PC-3 (cell line): ENCODE measurements at places on chromosomes 6 and 20.
A peak's percentile ranks its signal among the peaks of the same experiment; 100 is the strongest.

GRCh38 chr6:140003217-140003616, 628.8 kb upstream of the CITED2 start:
- DNase-seq, result no peak

DNA sequence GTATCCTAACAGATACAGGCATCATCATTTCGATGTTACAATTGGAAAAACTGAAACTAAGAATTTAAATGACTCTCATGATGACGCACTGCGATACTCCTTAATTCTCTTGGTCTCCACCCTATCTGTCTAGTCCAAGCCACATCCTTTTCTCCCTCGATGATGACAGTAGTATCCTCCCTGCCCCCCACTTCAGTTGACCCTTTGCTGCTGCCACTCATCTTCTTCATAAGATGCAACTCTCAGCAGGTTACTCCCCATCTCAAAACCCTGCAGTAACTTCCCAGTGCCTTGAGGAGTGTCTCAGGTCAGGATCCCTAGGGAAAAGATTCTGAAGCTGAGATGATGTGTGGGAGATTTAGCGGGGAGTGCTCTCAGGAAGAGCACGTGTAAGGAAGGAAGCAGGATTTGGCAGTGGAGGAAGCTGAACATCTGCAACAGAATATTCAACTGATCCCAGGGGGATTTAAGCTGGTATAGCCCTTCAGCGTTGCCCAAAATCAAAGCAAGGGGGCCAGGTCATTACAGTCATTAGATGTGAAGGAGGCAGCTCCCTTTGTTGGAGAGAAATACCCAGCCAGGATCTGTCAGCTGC, 16.1 kb downstream of the JPH2 start:
- no peak for DNase-seq

- no peak for DNase-seq
These were observed 730 bp downstream of the INSM1 start for GRCh38 chr20:20368418-20369249.

DNA sequence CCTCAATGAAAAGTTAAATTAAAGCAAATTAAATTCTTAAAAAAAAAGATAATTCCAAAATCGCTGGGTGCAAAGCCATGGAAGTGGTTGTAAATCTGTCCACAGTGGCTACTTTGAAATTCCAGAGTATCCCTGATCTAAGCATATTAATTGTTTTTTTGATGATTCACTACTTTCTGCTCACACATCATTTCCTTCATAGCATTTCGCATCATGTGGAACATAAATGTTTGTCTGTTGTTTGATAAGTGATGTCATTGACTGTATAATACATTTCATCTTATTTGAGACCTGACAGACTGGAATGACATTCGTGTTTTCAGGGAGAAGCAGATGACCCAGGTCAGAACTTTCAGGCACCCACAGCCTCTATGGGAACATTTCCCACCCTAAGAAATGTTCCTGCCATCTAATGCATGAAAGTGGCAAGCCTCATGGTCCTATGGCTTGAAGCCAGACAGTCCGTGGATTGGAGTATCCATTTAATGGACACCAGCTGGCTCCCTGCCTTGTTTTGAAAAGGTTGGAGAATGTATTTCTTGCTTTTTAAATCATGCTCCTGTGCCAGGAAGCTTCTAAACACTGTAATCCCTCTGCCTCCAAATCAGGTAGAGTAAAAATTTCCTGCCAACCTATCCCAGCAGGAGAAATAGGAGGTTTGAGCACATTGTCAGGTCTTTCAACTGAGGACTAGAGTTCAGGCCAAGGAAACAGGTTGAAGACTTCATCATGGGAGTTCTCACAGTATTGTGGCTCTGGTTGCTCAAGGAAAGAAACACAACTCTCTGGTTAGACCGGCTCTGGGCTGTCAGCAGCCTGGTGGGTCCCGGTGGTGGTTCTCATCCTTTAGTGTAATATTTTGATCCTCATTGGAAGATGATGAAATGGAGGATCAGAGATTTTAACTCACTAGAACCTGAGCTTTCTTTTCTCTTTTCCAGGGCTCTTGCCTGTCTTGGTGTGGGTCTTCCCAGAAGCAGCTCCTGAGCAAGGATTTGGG, 157.9 kb downstream of the SLC24A3 start:
- no peak for DNase-seq

GRCh38 chr20:2794202-2794748, 6.2 kb downstream of the CPXM1 start:
- DNase-seq, result no peak

DNA sequence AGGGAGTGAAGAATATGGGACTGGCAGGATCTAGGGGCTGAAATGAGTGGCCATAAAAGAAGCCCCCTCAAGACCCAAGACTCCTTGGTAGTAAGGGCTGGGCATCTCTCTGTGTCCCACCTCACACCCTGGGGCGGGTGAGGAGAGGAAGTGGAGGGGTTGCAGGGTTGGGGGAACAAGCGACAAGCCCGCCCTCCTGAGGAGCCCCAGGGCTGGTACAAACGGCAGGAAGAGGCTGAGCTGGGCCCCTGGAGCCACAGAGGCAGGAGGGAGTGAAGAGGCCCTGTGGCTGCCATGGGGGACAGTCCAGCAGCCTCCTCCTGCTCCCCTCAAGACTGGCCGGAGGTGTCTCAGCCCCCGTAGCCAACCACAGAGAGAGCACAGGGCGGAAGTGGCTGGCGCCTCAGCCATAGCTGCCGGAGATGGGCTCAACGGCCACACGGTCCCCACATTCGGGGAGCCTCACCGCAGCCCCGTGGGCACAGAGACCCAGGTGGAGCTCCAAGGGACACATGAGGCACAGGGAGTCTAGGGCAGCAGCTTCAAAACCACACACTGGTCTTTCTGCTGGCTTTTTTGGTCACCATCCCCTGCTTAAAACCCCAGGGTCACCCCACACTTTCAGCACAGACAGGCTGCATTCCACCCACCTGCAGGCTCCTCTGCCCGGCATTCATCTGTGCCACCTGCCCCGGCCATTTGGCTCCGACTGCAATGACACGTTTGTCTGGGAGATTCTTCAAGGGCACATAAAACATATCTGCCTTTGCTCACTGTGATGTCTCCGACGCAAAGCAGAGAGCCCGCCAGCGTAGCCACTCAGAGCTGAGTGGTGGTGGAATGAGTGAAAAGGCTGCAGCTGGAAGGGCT, 524 bp downstream of the C20orf203 start:
- no peak for DNase-seq

- peak; percentile 38 for DNase-seq
These were observed 47.7 kb downstream of the AKAP7 start for GRCh38 chr6:131182991-131183425.

DNA sequence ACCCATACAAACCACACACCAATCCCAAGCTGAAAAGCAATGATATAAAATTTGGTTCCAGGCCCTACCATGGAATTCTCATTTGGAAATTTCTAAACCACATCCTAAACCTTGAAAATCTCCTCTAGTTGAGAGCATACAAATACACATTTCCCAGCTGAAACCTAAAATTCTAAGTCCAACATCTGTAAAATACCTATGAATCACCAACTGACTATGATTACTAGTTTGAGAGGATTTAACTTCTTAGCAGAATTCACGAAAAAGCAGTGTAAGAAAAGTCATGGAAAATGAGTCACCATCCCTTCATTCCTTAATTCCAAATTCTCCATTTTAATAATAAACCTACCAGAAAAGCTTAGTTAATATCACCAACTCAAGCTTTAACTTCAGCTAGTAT, 15.4 kb downstream of the RANBP9 start:
- DNase-seq, result peak; percentile 35
